Left colon (tissue), 2 donors: ENCODE measurements at places on chromosomes 11 and 22. TPM values are rescaled to one million over a fixed set of nuclear protein-coding genes. Genes with fewer than 3 reads are reported as not detected.

METTL15 gene
- 15.7 TPM for total RNA-seq

VPREB1 gene
- not detected for total RNA-seq

FUT4 gene
- total RNA-seq, result 29.9 TPM

ADM2 gene
- total RNA-seq, result 5.4 TPM

SMC1B gene
- total RNA-seq, result not detected

NCF4 gene
- total RNA-seq, result 11.2 TPM

TMEM218 gene
- total RNA-seq, result 13.3 TPM

ESAM gene
- 9.6 TPM for total RNA-seq

MACROD1 gene
- 47.0 TPM for total RNA-seq

TRIM48 gene
- not detected for total RNA-seq

EHF gene
- 226 TPM for total RNA-seq

PKDREJ gene
- total RNA-seq, result 0.42 TPM

CARD16 gene
- 34.3 TPM for total RNA-seq

ANKK1 gene
- 0.67 TPM for total RNA-seq

VPREB3 gene
- 1.1 TPM for total RNA-seq

ANGPTL5 gene
- total RNA-seq, result 0.12 TPM

APOBEC3H gene
- total RNA-seq, result not detected

RIC3 gene
- total RNA-seq, result 3.3 TPM

MFNG gene
- 11.2 TPM for total RNA-seq

HBG1 gene
- not detected for total RNA-seq

OTOG gene
- not detected for total RNA-seq

C22orf42 gene
- not detected for total RNA-seq

NRXN2 gene
- 5.3 TPM for total RNA-seq

GCAT gene
- 10.2 TPM for total RNA-seq

IZUMO1R gene
- not detected for total RNA-seq

TCP11L1 gene
- 32.9 TPM for total RNA-seq

FXYD2 gene
- 1.0 TPM for total RNA-seq

ZBTB16 gene
- total RNA-seq, result 10.0 TPM

ZNF280A gene
- total RNA-seq, result not detected

ZNRF3 gene
- total RNA-seq, result 6.2 TPM

RNF141 gene
- total RNA-seq, result 36.5 TPM

CLDN5 gene
- 27.7 TPM for total RNA-seq

OR51B5 gene
- not detected for total RNA-seq

MS4A6A gene
- 57.3 TPM for total RNA-seq

DERL3 gene
- total RNA-seq, result 26.6 TPM

MMP12 gene
- 10.9 TPM for total RNA-seq

GALNT18 gene
- 3.6 TPM for total RNA-seq

FZD4 gene
- total RNA-seq, result 9.0 TPM

C1QTNF5 gene
- 9.3 TPM for total RNA-seq

MAPK8IP2 gene
- total RNA-seq, result 1.2 TPM

PHOX2A gene
- 0.61 TPM for total RNA-seq

TEX12 gene
- total RNA-seq, result 0.31 TPM

RTN4R gene
- 6.5 TPM for total RNA-seq

LARGE1 gene
- 51.6 TPM for total RNA-seq

HPX gene
- total RNA-seq, result 2.4 TPM

SYT9 gene
- not detected for total RNA-seq

DKK3 gene
- 19.5 TPM for total RNA-seq
